ENCODE measurements at places on chromosomes 7 and 10.

DNA sequence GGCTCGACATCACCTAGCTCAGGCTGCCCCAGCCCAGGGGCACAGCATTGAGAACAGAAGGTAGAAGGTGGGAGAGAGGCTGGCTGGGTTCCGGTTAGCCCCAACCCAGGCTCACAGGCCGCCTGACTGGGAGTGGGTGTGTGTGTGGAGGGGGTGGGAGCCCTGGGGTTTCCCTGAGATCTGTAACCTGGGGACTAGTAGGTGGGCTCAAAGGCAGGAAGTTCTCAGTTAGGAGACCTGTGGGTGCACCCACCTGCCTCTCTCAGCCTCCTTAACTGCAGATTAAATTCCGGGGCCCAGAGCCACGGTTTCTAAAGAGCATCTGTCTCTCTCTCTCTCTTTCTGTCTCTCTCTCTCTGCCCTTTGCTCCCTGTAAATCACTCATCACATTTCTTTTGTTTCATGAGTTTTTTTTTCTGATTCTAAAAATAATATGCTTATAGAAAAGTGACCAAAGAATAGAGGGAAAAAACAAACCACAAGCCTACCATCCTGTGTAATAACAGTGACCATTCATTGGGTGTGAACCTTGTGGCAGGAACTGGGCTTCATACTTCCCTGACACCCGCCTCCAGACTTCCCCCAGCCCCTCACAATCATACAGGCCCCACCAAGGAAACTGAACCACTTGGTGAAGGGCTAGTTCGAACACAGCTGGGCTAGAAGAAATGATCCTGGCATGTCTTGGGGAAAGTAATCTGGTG, 83.4 kb upstream of the SMNDC1 start:
- DNase-seq = no peak

- DNase-seq = no peak
Measured at GRCh38 chr10:2972810-2973209, 94.5 kb upstream of the PFKP start.

DNA sequence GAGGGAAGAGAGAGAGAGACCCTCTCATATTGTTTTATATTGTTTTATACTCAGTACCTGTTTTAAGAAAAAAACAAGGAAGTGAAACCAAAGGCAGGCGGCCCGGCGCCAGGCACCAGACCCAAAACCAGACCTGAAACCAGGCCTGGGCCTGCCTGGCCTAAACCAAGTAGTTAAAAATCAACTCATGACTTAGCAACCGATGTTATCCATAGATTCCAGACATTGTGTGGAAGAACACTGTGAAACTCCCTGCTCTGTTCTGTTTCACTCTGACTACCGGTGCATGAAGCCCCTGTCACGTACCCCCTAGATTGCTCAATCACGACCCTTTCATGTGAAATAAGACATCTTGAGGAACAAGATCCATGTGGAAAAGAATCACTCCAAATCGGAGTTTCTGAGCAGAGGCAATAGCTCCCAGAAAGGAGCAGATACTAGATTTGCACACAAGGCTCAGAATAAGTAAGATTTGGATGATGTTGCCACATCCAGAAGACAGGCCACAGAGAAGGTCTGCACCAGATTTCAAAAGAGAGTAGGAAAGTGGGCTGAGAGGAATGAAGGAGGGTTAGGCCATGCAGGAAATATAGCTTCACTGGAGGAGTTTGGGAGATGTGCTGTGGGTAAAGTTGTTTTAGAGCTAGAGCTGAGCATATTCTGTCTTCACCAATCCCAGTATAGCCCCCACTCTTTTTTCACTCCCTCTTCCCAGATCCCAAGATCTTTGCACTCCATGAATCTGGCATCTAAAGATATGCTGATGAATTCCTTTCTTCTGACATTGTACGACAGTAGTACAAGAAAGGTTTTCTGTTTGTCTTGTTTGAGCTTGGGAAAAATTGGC, 8.8 kb upstream of the ZNF248 start:
- DNase-seq = no peak

DNA sequence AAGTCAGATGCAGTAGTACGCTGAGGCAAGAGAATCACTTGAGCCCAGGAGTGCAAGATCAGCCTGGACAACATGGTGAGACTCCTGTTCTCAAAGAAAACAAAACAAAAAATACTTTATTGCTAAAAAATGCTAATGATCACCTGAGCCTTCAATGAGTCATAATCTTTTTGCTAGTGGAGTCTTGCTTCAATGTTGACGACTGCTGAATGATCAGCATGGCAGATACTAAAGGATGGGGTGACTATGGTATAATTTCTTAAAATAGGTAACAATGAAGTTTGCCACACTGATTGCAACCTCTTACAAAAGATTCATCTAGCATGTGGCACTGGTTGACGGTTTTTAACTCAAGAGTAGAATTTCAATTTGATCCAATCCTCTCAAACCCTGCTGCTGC, 22.3 kb downstream of the NANOS1 start:
- no peak for DNase-seq

DNA sequence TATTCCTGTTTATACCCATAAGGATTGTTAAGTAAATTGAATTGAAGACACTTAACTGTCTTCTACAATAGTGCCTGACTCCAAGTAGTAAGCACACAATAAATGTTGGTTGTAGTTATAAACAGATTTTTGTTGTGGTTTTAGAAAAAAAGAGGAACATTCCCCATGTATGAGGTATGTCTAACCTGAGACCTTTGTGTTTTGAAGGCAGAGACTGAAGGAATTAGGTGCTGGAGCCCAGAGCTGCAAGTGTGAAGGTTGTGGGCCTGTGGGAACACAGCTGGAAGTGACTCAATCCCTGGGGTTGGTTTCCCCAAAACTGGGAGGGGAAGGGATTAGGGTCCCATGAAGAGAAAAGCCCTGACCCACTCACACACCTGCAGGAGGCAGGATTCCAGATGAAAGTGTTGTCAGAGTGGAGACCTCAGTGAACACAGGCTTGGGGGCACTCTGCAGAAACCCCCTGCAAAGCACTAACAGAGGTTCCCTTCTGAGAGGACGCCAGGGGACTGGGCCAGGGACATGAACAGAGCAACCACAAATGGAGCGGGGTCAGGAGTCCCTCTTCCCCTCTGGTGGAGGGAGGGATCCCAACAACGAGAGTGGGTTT, 265.1 kb upstream of the KLF14 start:
- DNase-seq = no peak

GRCh38 chr7:1523208-1523607, 7.3 kb upstream of the MAFK start:
- DNase-seq = no peak

GRCh38 chr7:16071246-16071857, 350.0 kb downstream of the CRPPA start:
- DNase-seq = no peak

DNA sequence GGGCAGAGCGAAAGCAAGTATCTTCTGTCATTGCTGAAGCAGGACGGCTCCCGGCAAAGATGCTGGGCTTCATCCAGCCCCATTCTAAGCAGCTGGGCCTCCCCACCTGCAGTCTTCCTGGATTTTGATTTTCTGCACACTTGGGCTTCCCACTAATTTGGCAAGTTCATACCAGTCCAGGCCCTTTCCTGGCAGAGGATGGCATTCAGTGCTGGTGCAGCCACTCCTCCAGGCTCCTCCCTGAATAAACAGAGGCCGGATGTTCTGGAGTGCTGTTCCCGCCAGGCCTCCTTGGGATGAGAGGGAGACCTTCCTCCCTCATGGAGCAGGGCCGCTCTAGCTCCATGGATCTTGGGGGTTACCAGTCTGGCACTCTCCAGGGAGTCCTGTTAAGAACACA, 3.4 kb downstream of the BAG3 start:
- DNase-seq = no peak

All from stimulated activated CD8-positive, alpha-beta memory T cell treated with anti-CD3 and anti-CD28 coated beads, Interleukin-12 subunit alpha, Interleukin-12 subunit beta, amount 100 ng/mL, for 1 hour (primary cell).